ENCODE measurements at places on chromosomes 3 and 15. TPM values are rescaled to one million over a fixed set of nuclear protein-coding genes. Genes with fewer than 3 reads are reported as not detected.

The FSD2 gene
- not detected for total RNA-seq

The RARB gene
- total RNA-seq: 1.4 TPM

The CHRFAM7A gene
- 0.46 TPM for total RNA-seq

The CPN2 gene
- not detected for total RNA-seq

The KBTBD13 gene
- total RNA-seq: not detected

The SLCO2A1 gene
- 0.09 TPM for total RNA-seq

The C3orf70 gene
- total RNA-seq: 4.7 TPM

DNA sequence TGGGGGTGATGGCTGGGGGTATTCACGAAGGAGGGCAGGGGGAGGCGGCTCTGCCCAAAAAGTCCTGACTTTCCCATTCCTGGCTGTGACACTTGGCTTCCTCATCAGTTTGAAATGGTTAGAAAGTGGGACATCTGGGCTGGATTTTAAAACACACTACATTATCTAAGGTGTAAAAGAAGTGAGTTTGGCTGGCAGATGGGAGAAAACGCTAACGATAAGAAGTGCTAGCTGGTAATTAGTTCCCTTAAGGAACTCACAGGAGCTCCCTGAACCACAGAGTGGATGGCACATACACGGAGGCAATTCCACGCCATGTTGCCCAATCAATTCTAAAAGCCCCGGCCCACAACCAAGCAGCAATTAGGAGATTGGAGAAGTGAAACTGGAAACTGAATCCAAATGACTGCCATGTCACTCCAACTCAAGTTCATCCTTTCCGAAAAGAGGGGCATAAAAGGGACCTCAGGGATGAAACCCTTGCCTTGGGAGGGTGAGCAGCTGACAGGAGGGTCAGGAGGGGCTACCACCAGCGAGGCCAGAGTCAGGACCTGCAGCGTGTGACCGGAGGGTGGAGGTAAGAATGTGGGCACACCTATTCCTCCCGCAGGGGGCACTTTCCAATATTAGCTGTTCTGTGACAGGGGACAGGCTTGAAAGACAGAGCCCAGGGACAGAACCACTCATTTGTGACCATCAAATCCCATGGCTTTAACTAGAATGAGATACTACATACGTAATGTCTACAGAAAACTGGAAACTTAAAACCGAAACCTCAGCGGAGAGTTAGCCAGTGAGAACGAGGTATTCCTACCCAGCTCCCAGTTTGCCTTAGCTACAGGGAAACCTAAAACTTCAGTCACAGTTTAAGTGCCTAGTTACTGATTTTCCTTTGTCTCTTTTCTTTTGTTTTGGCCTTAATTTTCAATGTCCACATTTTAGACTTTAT lies 95.3 kb upstream of the OXTR start:
- H3K4me3 ChIP-seq: no peak overlapping the region
- peaks cover 8% of the 10 kb centered on the region for H3K4me1 ChIP-seq
- no peak overlapping the region for H3K27ac ChIP-seq
